BJ (cell line): ENCODE measurements at places on chromosomes 4 and X.

DNA sequence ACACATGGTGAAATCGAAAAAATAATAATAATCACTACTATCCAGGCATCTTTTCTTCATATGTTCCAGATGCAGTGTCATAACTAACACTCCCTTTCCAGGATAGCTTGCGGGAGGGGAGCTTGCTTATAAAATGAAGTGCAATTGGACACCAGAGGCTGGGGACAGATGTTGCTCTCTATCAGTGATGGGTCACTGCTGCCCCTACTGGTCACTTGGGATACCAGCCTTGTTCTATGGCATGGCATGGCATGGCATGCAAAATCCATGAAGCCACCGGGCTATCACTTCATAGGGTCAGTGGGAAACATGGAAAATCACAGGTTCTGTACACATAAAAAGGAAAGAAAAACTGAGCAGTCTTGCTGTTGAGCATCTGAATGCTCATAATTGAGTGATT is 168.1 kb downstream of the GLRA2 start:
- DNase-seq = no peak

- no peak for DNase-seq
Observed at GRCh38 chr4:124862261-124862660, 149.7 kb upstream of the ANKRD50 start.

DNA sequence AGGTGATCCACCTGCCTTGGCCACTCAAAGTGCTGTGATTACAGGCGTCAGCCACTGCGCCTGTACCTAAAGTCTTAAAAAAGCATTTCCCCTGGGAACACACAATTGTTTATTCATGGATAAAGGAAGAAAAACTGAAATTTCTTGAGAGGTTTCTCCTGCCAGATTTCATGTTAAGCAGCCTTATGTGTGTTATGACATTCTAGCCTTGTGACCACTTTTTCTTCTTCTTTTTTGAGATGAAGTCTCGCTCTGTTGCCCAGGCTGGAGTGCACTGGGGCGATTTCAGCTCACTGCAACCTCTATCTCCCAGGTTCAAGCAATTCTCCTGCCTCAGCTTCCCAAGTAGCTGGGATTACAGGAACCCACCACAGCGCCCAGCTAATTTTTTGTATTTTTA is 57.8 kb upstream of the PLAC8 start:
- no peak for DNase-seq

GRCh38 chrX:40459571-40460158 is 121.1 kb upstream of the ATP6AP2 start:
- DNase-seq = no peak

DNA sequence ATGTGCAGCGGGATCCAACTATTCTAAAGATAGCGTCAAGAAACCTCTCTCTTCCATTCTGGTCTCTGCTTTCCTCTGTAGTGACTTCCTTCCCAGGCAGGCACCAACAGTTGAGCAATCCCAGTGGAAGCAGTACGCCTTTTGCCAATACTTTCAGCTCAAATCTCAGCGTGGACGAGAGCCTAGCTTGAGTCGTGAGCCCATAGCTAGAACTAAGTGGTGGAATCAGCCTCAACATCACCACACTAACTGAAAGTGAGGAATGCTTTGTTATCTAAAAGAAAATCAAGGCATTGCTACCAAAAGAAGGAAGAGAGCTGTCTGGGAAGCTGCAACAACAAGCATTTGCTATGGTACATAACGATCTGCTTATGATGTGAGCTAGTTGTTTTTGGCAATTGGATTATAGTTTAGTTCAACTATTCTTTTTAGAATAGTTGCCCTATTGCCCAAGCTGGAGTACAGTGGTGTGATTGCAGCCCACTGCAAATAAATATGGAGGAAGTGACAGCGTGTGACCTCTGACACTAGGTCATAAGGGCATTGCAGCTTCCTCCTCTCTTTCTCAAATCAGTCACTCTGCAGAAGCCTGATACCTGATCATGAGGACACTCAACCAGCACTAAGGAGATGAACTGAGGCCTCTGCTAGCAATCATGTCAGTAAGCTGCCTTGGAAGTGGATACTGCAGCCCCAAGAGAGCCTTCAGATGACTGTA is 24.7 kb upstream of the FRYL start:
- no peak for DNase-seq

DNA sequence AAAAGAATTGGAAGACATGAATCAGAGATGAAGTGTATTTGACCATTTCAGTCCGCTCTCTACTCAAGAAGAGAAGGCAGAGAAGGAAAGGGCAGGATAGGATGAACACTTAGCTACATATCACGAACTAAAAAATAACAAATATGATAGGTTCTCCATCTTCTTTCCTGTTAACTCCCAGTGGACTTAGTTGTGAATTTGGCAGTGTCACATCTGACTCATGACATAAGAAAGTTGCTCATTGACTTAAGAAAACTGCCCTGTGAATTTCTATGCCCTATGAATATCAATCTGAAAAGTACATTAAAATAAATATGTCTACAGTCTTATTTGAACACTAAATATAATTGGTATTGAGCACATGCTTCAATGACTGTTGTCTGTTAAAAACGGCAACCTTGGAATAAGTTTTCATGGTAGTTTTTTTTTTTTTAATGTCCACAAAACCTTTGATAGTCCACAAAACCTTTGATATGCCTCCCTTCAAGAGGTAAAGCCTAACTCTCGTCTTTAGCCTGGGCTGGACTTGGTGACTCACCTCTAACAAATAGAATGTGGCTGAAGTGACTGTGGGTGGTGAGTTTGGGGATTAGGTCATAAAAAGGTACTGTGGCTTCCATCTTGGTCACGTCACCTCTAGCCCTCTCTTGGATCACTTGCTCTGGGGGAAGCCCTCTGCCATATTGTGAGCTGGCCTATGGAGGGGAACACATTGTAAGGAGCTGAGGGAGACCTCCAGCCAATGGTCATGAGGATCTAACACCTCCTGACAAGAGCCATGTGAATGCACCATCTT is 184.7 kb upstream of the S100G start:
- DNase-seq = no peak

- no peak for DNase-seq
Observed at GRCh38 chr4:76087007-76087769, 12.7 kb downstream of the ART3 start.

- DNase-seq = no peak
Observed at GRCh38 chr4:174946246-174946645, 28.1 kb downstream of the ADAM29 start.

DNA sequence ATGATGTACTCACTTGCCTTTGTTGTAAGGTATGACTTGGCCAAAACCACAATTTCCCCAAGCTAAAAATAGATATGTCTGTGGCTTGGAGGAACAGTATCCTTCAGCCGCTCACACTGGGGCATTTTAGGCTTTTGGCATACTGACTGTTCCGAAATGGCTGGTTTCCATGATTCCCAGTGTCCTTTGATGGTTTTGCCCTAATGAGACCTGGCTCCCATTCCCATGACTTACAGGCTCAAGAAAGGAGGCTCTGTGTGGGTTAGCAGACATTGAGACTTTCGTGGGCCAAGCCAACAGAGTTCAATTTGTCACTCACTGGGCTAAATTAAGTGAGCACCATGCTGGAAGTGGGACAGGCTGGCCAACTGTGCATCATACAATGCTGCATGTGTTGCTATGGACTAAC is 150.6 kb downstream of the CEP135 start:
- DNase-seq = no peak

GRCh38 chr4:106201373-106201772 is 114.6 kb downstream of the TBCK start:
- no peak for DNase-seq

DNA sequence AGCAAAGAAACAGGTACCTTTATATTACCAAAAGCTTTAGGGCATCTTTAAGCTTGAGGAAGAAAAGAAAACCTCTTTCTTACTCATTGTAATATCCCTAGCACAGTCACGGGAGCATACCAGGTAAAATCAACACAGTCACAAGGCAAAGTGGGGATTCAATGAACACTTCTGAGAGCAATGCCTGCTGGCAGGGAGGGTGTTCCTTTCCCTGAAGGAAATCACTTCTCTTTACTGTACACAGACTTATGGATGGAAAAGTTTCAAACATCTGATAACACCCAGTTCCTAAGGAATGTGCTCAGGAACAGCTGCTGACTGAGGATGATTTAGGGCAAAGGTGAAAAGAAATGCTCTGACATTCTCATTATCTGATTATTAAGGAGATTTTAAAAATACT is 94.8 kb downstream of the MAML3 start:
- DNase-seq = no peak

DNA sequence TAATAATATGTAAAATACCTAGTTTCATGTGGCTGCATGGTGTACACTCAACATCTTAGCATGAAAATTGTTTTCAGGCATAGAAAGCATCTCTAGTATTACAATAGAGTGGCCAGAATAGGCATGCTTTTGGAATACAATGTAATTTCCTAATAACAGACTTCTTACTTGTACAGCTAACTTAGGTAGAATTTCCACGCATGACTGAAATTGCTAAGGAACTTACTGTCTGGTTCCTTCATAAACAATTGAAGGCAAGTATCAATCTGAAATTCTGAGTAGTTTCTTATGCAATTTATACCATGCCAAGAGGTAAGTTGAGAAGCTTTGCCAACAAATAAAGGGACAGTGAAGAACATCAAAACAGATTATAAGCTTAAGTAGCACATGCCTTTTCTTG is 26.7 kb downstream of the SULT1E1 start:
- no peak for DNase-seq

DNA sequence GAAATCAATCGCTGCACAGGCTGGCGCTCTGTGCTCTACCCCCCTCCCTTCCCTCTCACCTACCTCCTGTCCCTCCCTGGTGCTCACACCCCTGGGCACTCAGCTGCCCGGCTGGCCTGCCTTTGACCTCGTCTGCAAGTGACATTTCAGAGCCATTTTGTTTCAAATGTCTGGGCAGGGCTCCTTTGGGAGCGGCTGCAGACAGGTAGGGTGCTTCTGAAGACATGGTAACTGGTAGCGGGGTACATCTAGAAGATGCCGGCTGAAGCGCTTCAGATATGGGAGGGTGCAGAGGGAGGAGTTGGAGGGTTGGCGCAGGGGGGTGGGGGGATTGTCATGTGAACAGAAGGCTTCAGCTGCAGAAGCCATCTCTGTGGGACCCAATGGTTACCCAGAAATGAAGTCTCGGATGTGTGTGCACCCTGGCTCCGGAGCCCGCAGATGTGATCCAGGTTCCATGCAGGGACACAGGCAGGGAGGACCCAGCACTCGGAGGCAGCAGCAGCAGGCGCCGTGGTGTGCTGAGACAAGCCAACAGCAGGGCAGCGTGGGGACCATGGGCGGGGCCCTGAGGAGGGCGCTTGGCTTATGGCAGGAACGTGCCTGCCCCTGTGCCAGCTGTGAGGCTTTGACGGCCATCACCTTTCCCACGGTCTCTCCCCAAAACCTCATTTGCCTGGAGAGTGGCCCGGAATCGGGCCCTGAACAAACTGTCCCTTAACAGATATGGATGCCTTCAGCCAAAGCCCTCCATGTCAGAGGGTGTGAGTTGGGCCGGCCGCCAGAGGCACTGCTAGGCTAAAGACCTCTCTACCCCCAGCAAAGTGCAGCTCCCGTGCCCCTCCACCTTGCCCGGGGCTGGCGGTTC is 7.6 kb upstream of the DUSP9 start:
- no peak for DNase-seq

DNA sequence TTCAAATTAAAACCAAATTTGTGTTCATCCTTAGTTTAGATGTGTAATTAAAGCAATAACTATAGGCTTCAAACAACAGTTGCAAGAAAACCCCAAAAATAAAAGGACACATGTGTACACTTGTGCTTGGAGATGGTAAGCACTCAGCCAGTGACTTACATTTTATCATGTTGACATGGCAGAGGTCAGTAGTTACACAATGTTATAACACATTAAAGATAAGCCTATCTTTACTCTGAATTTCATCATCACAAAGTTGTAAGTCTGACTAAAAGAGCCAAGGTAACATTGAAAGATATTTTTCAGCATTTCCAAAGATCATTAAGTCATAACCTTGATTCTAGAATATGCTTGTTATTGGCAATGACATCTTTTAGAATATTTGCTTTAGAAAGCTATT is 98.5 kb upstream of the PNPLA4 start:
- no peak for DNase-seq

- no peak for DNase-seq
Observed at GRCh38 chr4:60794372-60794771, 405.8 kb upstream of the ADGRL3 start.

GRCh38 chr4:10096201-10096977 is 20.2 kb downstream of the WDR1 start:
- DNase-seq = peak; percentile 50

DNA sequence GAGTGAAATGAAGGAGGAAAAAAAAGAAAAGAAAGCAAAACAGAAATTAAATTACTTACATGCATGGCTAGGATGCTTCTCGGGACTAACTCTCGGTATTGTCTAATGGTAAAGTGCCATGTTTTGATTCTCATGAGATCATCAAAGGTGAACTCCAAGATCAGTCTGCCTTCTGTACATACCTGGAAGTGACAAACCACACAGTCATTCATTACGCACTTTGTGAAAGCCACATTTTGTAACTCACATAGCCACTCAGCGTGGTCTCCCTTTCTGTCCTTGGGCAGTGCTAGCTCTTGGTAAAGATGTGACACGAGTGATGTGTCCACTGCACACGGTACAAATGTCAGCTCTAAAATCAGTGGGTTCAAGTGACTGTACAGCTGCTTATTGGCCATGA is 309.8 kb downstream of the LDB2 start:
- no peak for DNase-seq

DNA sequence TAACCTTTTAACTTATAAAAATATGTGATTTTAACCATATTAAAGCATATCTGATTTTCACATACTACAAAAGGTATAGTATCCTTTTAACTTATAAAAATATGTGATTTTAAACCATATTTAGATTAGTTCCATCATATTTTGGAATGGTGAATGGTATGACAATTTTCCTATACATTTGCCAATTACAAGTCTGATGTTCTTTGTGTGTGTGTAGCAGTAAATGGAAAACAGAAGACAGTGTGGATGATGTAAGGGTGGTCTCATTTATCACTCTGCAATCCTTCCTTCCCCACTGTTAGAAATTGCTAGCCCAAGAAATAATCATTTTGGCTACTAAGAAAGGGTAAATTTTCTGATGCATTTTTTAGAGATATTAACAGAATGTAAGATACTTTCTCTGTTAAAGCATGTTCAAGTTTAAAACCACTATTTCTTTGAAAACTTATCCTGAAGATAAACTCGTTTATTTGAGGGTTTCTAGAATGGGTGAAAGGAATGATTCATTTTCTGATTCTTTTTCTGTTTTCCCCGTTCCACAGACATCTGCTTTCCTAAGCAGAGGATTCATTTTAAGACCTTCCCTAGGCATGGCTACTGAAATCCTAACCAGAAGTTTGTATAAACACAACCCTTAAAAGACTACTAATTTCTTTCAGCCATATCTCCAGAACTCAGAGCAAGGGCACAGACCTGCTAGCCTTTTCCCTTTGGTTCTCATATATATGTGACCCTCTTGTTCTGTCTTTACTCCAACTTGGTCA is 21.0 kb downstream of the NUDT6 start:
- DNase-seq = no peak

GRCh38 chrX:1397001-1397400 is 5.1 kb upstream of the SLC25A6 start:
- DNase-seq = no peak
